ENCODE measurements at places on chromosomes 1 and 21.
A peak's percentile ranks its signal among the peaks of the same experiment; 100 is the strongest.

DNA sequence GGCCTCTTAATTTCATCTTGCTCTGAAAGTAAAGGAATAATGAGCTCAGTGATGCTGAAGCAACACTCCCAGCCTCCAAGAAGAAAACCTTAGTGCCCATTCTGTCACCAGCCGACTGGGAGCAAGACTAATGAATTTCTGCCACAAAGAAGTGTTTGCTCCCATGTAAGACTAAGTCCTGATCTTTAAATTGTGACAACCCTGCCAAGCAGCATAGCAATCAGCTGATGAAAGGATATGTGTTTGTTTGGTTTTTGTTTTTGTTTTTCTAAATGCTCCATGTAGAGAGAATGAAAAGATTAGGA, 113.7 kb upstream of the PALMD start:
- DNase-seq = no peak

GRCh38 chr1:230821346-230821745, 47.0 kb downstream of the C1orf198 start:
- DNase-seq = no peak

DNA sequence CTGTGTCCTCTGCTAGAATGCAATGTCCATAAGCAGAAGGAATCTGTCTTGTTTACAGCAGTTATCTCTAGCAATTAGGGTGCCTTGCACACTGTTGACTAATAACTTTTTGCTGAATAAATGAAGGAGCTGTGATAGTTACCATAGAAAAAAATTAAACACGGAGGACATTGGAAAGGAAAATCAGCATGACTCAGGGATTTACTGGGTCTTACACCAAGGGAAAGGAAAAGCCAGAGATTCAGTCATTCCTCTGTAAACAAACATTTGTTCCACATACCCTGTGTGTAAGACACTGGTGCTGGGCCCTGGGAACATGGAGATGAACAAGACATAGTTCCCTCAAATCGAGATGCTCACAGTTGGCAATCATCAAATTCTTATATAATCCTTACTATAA, 183.3 kb downstream of the PTGER3 start:
- no peak for DNase-seq

DNA sequence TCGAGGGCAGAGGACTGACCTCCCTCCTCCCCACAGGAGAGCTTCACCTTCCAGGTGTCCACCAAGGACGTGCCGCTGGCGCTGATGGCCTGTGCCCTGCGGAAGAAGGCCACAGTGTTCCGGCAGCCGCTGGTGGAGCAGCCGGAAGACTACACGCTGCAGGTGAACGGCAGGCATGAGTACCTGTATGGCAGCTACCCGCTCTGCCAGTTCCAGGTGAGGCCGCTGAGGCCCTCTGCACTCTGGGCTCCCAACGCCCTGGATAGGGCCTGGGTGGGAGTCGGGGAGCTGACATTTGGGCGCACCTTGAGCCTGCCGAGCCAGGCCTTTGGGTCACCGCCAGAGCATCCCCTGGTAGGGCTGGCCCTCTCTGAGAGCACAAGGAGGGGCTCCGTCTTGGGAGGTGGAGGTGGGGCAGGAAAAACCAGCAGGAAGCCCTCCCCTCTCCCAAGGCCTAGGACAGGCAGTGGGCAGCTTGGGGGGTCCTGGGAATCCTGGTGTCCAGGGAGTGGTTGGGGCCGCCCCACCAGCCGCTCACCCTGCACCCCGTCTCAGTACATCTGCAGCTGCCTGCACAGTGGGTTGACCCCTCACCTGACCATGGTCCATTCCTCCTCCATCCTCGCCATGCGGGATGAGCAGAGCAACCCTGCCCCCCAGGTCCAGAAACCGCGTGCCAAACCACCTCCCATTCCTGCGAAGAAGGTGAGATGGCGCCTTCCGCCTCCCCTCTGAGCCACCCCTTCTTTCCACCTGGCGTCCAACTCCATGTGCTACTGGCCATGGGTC, 65.1 kb downstream of the PIK3CD start:
- DNase-seq = no peak

GRCh38 chr1:77978969-77979876, at the start of gene FUBP1:
TSS of gene FUBP1 (minus strand) at chr1:77979072. CDS start at chr1:77979004, 68 bp downstream.
- peak; percentile 99 for DNase-seq

GRCh38 chr1:236015539-236015938, 49.4 kb downstream of the NID1 start:
- no peak for DNase-seq
